Activated CD4-positive, alpha-beta T cell treated with anti-CD3 and anti-CD28 coated beads for 48 hours (primary cell): ENCODE measurements at places on chromosomes 5 and 9.
A peak's percentile ranks its signal among the peaks of the same experiment; 100 is the strongest.

DNA sequence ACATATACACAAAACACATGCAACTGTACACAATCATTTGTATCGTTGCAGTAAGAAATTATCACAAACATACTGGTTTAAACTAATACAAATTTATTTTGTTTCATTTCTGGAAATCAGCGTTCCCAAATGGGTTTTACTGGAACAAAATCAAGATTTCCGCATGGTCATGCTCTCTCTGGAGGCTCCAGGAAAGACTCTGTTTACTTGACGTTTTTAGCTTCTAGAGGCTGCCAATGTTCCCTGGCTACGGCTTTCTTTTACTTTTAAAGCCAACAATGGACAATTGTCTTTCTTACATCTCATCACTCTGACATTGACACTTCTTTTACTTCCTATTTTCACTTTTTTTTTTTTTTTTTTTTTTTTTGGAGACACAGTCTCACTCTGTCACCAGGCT, 793.1 kb downstream of the CDH9 start:
- DNase-seq = no peak

GRCh38 chr5:124907098-124907644, 160.7 kb upstream of the ZNF608 start:
- DNase-seq = no peak

- no peak for DNase-seq
Observed at GRCh38 chr9:110951805-110952539, 86.3 kb downstream of the LPAR1 start.

DNA sequence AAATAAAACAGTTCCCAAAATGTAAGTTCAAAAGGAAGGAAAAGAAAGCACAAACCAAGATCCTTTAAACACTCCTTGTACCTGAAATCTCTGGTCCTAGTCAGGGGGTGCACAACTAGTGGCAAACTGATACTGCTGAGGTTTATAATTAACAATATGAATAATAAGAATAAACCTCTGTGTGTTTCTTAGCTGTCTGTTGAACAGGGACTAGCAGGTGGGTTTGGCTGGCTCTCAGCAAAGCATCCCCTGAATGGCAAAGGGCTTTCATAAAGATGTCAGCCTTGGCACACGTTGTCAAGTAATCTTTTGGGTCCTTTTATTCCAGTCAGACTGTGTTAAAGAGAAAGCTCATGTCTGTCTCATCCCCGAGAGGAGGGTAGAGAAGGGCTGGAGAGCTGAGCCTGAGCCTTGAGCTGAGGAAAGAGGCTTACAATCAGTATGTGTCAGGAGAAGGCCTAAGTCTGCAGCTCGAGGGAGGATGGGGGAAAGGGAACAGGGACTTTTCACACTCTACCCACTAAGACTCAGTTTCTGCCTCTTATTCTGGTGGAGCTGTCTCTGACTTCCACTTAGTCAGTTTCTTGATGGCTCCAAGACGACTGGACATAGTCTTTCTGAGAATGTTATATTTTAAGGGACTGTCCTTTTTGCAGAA, 123.0 kb downstream of the GALNT10 start:
- no peak for DNase-seq

GRCh38 chr5:1294835-1295649, at the start of gene TERT:
Gene TERT, minus strand, starts transcription at chr5:1295068. Its CDS starts 79 bp downstream, at chr5:1294989.
- peak; percentile 88 for DNase-seq

DNA sequence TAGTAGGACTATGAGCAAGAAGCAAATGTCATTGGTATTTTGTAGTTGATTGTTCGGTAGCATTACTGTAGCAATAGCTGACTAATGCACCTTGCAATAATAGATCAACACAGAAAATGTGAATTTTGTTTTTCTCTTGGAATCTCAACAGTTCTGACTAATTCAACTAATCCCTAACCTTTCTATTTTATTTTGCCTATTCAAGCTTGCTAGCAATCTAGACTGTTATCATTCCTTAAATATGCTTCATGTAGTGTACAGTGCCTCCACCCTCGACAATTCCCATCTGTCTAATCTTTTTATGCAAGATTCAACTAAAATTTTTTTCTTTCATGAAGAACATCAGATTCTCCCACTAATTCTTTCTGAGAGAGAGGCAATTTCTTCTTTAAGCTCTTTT, 570.6 kb downstream of the PDE4D start:
- no peak for DNase-seq

GRCh38 chr5:65268525-65268924, 213.2 kb downstream of the ADAMTS6 start:
- DNase-seq = no peak

DNA sequence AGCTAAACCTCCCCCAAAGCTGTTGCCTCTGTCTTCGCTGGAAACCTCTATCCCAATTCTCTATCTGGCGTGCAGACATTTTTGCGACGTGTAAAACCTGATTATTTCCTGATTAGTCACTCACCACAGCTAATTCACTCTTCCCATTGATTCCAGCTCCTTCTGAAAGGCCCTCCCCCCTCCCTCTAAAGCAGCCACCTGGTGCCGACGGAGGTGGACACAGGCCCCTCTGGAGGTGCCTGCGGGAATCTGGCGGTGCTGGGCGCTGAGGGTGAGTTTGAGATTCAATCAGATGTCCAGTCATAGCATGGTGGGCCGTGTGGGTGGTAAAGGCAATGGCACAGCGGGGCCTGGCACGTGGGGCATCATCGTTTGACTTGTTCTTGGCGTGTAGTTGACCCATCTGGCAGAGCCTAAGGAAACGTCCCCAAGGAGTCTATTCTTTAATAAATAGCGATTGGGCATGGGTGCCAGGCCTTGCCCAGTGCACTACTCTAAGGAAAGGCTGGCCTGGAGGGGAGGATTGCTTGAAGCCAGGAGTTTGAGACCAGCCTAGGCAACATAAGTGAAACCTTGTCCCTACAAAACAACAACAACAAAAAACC, 271.1 kb upstream of the MVB12B start:
- DNase-seq = no peak

DNA sequence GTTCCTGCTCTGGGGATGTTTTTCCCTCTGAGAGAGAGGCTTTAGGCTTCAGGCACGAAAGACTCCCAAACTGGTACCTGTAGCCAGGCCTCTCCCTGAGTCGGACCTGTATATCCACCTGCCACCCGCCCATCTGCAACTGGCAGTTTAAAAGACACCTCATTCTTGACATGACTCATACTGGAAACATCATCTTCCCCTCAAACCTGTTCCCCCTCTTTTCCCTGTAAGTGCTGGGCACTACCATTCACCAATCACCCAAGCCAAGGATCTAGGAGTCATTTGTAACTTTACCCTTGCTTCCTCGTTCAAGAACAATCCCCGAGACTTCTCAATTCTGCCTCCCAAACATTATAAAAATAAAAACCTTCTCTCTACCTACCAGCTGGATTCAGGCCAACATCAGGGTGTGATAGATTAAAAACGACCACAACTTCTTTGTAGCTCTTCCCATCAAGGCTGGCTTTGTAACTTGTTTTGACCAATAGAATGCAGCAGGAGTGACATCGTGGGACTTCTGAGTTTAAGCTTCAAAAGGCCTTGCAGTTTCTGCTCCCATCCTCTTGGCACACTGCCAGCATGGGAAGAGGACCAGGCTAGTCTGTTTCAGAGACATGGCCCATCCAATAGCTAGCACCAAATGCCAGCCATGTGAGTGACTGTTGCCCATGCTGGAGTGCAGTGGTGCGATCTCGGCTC, 1.8 kb upstream of the WDR31 start:
- no peak for DNase-seq

- DNase-seq = no peak
Observed at GRCh38 chr9:104826911-104827310, 63.0 kb downstream of the NIPSNAP3B start.

GRCh38 chr9:5513966-5514616, 3.8 kb downstream of the PDCD1LG2 start:
- DNase-seq = no peak
